ENCODE measurements at places on chromosomes 7 and 10.

DNA sequence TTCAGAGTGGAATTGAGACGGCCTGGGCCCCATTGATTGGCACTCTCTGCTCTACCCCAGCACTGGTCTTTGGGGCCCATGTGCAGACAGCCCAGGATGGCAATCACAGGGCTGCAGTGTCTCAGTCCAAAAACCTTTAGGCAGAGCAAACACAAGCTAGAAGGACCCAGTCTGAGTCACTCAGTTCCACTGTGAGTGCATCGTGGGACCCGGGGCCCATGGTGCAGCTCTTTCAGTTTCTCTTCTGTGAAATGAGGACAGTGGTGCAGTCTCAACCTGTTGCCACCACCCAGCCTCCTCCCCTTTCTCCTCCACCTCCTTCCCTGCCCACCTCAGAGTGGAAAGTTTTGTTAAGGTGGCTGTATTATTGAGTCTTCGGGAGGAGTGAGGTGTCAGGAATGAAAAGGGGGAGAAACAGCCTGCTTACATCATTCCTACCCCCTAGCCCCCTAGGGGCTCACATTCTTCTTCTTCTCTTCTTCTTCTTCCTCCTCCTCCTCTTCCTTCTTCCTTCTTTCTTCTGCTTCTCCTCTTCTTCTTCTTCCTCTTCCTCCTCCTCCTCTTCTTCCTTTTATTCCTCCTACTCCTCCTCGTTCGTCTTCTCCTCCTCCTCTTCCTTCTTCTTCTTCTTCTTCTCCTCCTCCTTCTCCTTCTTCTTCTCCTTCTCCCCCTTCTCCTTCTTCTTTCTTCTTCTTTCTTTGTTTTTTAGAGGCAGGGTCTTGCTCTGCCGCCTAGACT is 19.5 kb upstream of the CARD11 start:
- DNase-seq = no peak

- no peak for DNase-seq
These were observed 6.2 kb upstream of the ZAN start for GRCh38 chr7:100726996-100727761.

DNA sequence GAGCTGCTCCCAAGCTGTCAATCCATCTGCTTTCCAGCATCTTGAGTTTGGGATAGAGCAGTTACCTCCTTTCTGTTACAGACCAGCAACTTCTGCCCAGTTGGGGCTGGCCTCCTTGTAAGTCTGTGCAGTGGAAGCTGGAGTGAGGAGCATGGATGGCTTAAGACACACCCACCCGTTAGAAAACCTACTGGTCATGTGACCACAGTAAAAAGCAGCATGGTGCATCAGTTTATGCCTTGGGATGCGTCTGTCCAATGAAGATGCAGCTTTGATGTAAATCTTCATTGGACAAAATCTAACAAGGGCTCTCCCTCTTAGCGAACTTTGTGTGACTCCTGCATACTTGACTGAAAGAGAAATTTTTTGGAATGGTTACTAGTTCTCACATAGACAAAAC is 453.5 kb downstream of the TYW1 start:
- DNase-seq = no peak

- DNase-seq = peak; percentile 65
These were observed 562 bp downstream of the GRK5 start for GRCh38 chr10:119207713-119208552.

DNA sequence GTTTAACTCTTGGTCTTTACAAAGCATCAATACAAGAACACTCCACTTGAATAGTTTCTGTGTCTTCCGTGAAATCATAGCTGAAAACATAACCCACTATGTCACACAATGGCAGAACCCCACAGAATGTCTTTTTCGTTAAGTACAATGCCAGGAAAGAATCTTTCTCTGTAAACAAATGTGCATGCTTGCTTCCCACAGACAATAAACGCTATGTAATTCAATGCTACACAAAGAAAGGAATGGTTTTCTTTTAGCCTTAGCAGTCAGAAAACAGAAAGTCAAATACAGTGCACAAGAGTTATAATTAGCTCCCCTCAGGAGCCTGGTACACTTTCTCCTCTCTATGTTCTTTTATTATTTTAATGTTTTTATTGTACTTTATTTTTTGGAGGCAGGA is 186.1 kb downstream of the SRPK2 start:
- no peak for DNase-seq

DNA sequence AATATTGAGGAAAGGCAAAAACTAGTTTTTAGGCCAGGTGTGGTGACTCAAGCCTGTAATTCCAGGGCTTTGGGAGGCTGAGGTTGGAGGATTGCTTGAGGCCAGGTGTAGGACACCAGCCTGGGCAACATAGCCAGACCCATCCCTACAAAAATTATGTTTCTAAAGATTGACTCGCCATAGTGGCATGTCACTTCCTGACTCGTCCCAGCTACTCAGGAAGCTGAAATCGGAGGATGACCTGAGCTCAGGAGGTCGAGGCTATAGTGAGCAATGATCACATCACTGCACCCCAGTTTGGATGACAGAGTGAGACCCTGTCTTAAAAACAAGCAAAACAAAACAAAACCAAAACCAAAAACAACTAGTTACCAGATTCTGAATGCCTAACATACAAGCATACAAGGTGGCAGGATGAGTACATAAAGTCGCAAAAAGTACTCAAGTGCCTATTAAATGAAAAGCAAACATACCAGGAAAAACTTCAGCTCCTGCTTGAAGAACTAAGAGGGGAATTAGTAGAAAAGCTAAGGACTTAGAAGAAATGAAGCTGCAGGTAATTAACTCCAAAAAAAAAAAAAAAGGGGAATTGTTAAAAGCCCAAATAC is 14.1 kb downstream of the ZNF398 start:
- DNase-seq = no peak

DNA sequence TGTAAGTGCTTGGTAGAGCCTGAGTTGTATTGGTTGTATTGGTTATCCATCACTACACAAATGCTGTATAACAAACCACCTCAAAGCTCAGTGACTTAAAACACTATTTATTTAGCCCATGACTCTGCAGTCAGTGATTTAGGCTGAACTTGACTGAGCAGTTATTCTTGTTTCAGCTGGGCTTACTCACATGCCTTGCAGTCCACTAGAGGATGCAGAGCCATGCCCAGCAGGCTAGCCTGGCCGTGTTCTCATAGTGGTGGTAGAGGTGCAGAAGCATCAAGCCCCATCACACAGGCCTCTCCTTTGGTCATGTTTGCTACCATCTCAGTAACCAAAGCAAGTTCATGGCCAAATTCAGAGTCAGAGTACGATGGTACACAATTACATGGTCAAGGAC is 43.9 kb downstream of the LUC7L2 start:
- no peak for DNase-seq

DNA sequence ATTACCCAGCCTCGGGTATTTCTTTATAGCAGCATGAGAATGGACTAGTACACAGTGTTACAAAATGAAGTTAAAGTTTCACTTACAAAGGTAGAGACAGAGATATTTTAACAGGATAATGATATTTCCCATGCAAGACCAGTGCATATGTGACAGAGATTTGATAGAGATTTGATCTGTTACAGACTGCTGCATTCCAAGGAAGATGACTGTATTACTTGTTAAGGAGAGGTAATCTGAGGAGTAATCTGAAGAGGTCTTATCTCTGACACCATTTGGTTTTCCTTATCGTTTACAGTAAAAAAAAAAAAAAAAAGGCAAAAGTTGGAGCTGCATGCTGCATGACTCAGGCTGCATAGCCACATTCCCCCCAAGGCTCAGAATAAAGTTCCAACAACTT is 289.6 kb downstream of the POM121L12 start:
- DNase-seq = no peak

- no peak for DNase-seq
These were observed 24.3 kb downstream of the SUN3 start for GRCh38 chr7:48004638-48005037.

GRCh38 chr10:122060250-122060649 is 71.3 kb downstream of the TACC2 start:
- no peak for DNase-seq

- DNase-seq = no peak
These were observed 88.1 kb upstream of the RET start for GRCh38 chr10:42988517-42989395.

DNA sequence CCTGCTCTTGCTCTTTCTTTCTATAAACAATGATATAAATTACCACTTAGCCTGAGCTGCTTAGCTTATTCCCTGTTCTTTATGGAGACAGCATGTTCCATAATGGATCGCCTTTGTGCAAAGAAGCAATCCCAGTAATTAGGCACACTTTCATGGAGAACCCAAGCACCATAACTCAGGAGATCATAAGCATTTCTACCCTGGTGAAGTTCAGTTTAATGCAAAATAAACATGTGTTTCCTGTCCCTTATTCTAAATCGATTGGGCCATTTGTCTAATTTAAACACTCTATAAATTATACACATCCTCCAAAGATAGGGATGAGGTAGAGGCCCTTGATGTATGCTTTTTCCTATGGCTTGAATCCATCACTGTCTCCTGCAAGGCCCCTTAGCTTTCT is 75.8 kb upstream of the TMEM72 start:
- DNase-seq = no peak

GRCh38 chr10:91210014-91210413 is 10.4 kb upstream of the PCGF5 start:
- DNase-seq = no peak

DNA sequence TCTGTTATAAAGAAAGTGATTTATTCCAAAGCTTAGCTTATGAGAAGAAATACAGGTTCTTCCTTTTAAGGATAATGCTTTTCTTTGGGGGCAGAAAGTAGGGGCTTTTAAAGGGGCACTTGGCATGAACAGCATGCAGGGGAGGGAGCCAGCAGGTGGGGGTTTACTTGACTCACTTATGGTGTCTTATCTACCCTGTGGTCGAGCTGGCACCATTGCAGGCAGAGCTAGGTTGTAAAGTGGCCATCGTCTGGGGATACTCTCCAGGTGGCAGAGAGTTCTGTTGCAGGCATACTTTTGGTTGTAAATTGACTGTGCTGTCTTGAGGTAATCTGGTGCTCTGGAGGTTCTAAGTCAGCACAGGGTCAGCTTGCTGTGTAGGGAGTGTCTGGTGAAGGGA is 26.3 kb upstream of the IFRD1 start:
- no peak for DNase-seq

GRCh38 chr7:56174346-56174874 is 58.2 kb upstream of the NUPR2 start:
- no peak for DNase-seq

DNA sequence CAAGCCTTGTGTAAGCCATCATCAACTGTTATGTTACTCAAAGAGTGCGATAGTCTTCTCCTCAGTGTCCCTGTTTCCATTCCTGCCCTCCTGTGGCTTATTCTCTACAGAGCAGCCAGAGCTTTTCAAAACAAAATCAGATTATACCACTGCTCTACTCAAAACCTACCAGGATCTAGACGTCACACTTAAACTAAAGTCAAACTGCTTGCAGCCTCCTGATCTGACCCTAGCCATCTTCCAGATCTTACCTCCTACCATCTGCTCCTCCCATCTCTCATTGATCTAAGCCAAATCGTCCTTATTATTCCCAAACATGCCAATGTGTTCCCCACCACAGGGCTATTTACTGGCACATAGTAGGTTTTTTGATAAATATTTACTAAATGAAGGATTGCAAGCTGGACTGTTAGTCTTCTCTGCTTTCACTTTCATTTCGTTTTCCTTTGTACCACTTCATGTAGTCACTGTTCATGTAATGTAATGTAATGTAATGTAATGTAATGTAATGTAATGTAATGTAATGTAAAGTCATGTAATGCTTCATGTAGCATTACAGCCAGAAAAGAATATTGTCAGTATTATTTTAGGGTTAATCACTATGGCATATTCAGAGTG is 116.1 kb downstream of the GPR37 start:
- DNase-seq = no peak

- no peak for DNase-seq
These were observed 513.0 kb upstream of the ANKRD30A start for GRCh38 chr10:36612436-36612835.

GRCh38 chr7:133040674-133041073 is 41.2 kb downstream of the CHCHD3 start:
- DNase-seq = no peak

DNA sequence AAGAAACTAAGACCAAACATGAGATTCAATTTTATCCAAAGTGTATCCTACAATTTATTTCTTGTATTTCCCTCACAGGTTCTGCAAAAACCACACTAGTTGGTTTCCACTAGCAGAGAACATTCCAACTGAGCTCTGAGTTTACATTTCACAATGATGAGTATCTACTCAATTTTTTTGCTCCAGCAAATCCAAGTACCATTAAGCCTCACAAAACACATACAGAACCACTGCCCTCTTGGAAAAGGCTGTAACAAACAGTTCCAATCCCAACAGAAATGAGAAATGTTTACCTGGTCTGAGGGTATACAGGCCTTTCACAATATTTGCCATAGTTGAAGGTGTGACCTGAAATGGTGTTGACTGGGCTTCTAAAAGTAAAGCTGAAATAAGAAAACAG is 59.9 kb downstream of the CACUL1 start:
- no peak for DNase-seq

DNA sequence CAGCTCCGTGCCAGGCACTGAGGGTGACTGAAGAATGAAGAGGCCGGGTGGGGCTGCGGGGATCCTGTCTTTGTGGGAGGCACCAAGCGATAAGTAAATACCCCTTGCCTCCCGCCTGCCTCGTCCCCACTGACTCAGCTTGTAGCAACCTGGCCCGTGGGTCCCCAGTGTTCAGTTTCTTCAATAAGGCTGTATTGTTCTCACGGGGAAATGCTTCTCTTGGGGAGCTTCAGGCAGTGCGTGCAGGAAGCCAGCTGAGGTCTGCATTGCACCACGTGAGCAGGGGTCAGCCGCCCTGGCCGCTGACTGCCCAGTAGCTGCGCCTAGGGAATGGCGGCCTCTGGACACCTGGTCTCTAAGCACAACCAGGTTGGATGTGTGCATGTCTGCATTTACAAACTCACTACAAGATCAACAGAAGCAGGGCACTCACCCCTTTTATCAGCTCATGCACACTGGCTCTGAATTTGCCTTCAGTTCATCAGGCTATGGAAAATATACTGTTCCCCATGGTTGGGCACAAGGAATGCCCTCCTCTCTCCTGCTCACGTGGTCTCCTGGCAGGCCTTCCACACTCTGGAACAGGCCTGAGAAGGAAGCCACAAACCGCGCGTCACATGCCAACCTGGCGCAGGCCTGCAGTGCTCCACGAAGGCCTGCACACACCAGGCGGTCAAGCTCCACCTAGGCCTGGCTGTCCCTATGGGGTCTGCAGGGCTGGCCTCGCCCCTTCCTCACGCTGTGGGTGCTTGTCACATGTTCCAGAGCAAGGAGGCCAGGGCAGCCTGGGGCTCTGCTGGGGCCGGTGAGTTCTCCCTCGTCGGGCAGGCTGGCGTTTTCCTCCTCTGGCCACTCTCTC is 135.7 kb upstream of the RNF32 start:
- no peak for DNase-seq
